ENCODE measurements at places on chromosomes 6 and 20.
A peak's percentile ranks its signal among the peaks of the same experiment; 100 is the strongest.

GRCh38 chr6:41189967-41190366, 11.0 kb downstream of the TREML2 start:
- no peak for DNase-seq

DNA sequence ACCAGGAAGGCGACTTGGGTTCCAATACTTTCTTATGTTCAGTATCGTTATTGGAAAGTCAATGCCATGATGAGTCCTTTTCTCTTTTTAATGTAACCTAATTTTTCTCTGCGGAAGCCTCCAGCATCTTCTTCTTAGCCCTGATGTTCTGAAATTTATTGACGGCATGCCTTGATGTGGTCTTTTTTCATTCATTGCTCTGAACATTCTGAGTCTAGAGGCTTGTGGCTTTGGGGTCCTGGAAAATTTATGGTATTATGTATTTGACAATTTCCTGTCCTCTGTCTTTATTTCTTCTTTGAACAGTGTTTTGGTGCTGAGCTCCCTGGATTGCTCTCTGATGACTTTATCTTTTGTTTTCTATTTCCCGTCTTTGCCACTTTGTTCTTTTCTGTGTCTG, 28.7 kb upstream of the MAS1 start:
- no peak for DNase-seq

GRCh38 chr20:16125816-16126215, 447.4 kb downstream of the KIF16B start:
- no peak for DNase-seq

DNA sequence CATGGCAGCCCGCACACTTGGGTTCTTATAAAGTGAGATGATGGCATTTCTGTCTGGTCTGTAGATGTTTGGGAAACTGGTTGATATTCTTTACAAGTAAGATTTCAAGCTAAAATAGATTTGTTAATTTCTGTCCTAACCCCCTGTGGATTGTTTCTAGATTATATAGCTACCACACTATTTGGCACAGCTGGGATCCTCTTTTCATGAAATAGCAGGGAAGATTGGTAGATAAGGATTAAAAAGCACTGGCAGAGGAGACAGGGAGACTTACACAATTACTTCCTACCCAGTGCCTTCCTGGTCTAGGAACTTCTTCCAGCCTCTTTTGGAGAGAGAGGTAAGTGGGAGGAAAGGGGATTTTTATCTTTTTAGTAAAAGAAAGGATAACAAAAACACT, 13.2 kb upstream of the ATXN1 start:
- DNase-seq = no peak

DNA sequence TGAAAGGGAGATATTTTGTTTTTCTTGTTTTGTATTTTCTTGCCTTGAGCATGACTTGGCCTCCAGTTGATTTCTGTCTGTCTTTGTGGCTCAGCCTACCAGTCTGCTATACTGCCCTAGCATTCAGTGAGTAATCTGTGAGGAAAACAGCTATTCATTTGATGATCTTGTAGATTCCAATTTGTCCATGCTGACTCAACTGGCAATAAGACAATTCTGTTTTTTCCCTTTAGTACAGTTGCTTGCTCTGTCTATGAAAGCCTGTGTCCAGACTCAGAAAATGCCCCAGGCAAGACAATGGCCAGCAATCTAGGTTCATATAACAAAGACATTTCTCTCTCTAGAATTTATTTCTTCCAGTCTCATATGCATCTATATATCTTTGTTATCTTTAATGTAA, 10.9 kb upstream of the SOX4 start:
- DNase-seq = no peak

GRCh38 chr6:10305790-10306415, 109.0 kb downstream of the TFAP2A start:
- no peak for DNase-seq

GRCh38 chr6:100172322-100172713, 178.3 kb upstream of the MCHR2 start:
- DNase-seq = no peak

DNA sequence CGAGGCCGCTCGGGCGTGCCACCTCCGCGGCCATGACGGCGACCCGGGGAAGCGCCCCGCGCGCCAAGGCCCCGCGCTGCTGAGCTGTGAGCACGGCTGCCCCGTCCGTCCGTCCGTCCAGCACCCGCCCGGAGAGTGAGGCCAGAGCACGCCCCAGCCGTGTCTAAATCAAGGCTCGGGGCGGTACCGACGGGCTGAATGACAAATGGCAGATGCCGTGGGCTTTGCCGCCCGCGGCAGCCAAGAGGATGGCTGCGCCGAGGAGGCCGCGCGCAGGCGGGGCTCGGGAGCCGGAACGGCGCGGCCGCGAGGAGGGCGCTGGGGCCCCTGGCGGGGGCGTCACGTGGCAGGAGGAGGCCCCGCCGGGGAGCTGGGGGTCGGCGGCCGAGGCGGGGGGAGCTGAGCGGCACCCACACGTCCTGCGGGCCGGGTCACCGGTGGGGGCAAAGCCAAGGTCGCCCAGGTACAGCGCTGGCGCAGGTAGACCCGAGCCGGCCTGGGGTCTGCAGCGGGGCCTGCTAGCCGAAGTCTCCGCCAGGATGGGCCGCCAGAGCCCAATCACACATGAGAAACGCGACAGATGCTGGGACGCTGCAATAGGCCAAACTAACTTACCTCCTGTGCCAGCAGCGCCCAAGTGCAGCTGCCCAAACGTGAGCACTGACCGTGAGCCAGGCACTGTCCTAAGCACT, at the start of gene PLAGL1:
PLAGL1 (minus strand) TSS at position 140 of the 692 bp plus-strand sequence. CDS start 60,123 bp downstream, outside the sequence.
- DNase-seq = no peak

DNA sequence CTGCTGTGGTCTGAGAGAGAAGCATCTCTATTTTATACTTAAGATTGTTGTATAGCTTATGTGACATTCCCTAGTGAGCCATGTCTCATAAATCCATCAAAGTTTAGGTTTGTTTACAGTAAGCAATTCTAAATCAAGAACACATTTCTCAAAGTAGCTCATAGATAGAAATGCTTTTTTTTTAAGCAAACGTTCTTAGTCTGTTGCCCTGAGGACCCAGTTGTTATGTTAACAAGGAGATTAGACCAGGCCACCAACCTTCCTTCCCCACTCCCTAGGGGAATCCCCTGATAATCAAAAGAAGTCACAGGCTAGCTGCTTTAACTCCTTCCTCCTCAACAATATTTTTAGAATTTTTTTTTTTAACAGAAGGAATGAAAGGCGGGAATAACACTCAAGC, 169.0 kb downstream of the FUT9 start:
- no peak for DNase-seq

GRCh38 chr6:64520050-64520449, 884.4 kb downstream of the PHF3 start:
- no peak for DNase-seq

- DNase-seq = no peak
Measured at GRCh38 chr6:81696524-81696923, 56.0 kb downstream of the TENT5A start.

- DNase-seq = no peak
Measured at GRCh38 chr6:129638686-129639085, 71.3 kb downstream of the ARHGAP18 start.

DNA sequence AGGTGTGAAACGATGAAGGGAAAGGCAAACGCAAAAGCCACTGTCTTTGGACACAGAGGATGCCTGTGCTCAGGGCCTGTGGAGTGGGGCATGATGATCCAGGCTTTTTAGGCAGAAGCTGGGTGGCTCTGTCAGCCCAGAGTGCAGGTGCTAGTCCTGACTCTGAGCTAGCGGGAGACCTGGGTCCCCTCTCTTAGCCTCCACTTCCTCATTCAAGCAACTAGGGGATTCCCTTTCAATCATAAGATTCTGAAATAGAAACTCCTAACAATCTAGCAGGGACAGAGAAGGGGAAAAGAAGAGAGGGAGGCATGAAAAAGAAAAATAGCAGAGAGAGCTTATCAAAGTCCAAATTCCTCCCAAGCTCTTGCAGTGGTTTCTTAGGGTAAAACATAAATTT, 7.6 kb upstream of the HIVEP2 start:
- DNase-seq = no peak

DNA sequence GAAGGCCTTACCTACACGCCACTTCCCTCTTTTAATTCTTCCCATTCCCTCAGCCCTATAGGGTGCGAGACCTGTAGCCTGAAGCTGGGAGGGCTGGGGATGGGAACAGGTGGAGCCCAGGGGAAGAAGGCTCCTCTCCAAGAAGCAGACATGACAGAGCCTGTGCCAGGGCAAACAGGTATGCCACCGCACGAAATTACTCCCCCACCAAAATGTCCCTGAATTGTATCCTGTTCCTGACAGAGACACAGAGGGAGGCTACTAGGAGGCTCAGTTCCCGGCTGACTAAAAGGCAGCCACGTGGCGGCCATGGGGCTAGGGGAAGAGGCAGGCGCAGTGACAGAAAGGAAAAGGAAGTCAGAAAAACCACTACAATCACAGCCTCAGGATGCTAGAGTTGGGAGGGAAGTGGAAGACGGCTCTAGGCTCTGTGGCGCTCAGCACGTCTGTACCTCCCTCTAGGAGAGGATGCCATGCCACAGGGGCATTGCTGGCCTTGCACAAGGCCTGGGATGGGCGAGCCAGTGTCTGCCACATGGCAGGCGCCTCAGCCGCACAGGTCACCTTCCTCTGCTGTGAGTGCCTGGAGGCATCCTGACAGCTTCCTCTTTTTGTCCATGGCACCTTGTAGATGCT, 27.7 kb downstream of the TFEB start:
- DNase-seq = no peak

DNA sequence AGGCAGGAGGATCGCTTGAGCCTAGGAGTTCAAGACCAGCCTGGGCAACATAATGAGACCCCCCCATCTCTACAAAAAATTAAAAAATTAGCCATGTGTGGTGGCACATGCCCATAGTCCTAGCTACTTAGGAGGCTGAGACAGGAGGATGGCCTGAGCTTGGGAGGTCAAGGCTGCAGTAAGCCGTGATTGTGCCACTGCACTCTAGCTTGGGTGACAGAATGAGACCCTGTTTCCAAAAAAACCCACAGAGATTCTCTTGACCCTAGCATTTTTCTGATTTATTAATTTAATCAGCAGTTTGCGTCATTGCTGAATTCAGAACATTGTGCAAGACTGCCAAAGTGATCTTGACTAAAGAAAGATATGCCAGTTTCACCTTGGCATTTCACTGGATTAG, 36.8 kb downstream of the KDM1B start:
- no peak for DNase-seq

DNA sequence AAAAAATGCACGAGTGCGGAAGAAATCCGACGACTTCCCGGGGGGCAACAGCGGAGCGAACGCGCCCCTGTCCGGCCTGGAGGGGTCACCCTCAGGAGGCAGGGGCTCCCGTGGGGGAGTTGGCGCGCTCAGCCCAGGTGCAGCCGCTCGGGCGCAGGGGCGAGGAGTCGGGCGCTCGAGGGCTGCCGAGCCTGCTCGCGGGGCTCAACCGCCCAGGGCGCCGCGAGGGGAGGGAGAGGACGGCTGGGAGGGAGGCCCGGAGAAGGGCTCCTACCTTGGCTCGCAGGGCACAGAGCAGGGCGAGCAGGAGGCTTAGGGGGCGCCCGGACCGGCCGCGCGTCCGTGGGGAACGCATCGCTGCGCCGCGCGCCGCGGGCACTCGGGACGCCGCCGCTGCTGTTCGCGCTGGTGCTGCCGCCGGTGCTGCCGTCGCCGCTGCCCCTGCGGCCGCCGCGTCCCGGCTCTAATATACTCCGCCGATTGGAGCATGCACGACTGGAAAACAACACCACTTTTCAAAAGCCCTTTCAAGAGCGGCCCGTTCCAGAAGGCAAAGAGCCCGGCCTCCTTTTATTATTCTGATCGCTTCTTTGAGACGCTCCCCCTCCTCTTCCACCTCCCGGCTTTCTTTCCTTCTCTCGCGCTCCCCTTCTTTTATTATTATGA, 490 bp downstream of the JAG1 start:
- no peak for DNase-seq

GRCh38 chr6:21478883-21479539, 114.5 kb upstream of the SOX4 start:
- no peak for DNase-seq

- DNase-seq = no peak
Measured at GRCh38 chr20:11261533-11262000, 587.8 kb upstream of the JAG1 start.

DNA sequence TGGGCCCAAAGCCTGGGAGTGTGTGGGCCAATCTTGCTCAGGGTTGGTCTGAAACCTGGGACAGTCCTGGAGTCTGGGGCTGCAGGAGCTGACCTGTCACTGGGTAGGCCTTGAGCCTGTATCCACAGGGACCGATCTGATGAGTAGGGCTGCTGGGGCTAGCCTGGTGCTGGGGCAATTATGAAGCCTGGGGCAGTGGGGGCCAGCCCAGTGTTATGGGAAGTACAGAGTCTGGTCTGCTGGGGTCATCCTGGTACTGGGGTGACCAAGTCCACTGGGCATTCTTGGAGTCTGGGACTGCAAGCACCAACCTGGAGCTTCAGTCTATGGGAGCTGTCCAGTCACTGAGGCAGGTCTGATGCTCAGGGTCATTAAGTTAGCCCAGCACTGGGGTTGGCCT, 20.7 kb downstream of the DEFB115 start:
- no peak for DNase-seq

- no peak for DNase-seq
Measured at GRCh38 chr6:131947986-131948661, 3.0 kb downstream of the CCN2 start.

- no peak for DNase-seq
Measured at GRCh38 chr6:41878246-41878645, 16.9 kb downstream of the USP49 start.

DNA sequence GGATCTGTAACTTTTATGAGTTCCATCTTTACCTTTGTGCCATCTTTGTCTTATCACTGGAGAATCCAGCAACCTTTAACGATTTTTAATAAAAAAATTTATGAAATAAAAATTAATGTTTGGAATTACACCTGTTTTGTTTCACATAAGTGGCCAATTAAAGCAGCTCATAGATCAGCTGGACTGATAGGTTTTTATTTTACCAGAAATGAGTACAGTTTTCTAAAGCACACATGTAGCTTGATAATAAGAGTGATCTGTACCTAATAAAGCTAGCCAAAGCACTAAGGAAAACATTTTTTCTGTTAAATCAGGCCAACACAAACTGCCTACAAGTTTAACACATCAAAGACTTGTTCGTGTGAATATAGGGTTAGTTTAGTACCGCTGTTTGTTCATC, 500.1 kb downstream of the CDKAL1 start:
- DNase-seq = no peak

- DNase-seq = no peak
Measured at GRCh38 chr6:106085692-106085983, 498 bp upstream of the PRDM1 start.

- no peak for DNase-seq
Measured at GRCh38 chr6:140311146-140311545, 936.7 kb upstream of the CITED2 start.

GRCh38 chr6:143060806-143061596, at the start of gene AIG1:
Gene AIG1 (plus strand): TSS chr6:143060889. CDS start chr6:143060926, 37 bp downstream.
- peak; percentile 43 for DNase-seq

GRCh38 chr6:142737368-142738034, 207.5 kb downstream of the HIVEP2 start:
- DNase-seq = no peak

- peak; percentile 67 for DNase-seq
Measured at GRCh38 chr6:73519926-73520687, 725 bp downstream of the EEF1A1 start.

DNA sequence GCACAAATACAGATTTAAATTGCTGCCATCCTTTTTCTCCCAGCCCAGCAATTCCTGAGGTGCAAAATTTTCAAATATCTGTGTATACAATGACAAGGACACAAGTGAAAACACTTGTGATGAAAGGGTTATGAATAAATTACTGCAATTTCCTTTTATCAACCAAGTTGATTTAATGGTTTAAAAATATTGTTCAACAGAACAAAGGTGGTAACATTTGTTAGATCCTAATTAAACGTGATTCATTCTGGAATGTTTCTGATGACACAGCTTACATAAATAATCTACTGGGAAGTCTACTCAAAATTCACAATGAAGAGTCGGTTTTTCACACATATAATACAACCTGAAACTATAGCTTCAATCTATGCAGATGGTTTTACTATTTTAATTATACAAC, 17.1 kb downstream of the B4GALT5 start:
- DNase-seq = no peak
